ENCODE measurements at places on chromosomes 13 and 19. TPM values are rescaled to one million over a fixed set of nuclear protein-coding genes. Genes with fewer than 3 reads are reported as not detected.
A peak's percentile ranks its signal among the peaks of the same experiment; 100 is the strongest.

The CPAMD8 gene
- 0.13 TPM for total RNA-seq

The IL17D gene
- 0.56 TPM for total RNA-seq

The CLC gene
- 0.36 TPM for total RNA-seq

The LYPD5 gene
- total RNA-seq, result 1.5 TPM

The ERF gene
- 51.8 TPM for total RNA-seq

DNA sequence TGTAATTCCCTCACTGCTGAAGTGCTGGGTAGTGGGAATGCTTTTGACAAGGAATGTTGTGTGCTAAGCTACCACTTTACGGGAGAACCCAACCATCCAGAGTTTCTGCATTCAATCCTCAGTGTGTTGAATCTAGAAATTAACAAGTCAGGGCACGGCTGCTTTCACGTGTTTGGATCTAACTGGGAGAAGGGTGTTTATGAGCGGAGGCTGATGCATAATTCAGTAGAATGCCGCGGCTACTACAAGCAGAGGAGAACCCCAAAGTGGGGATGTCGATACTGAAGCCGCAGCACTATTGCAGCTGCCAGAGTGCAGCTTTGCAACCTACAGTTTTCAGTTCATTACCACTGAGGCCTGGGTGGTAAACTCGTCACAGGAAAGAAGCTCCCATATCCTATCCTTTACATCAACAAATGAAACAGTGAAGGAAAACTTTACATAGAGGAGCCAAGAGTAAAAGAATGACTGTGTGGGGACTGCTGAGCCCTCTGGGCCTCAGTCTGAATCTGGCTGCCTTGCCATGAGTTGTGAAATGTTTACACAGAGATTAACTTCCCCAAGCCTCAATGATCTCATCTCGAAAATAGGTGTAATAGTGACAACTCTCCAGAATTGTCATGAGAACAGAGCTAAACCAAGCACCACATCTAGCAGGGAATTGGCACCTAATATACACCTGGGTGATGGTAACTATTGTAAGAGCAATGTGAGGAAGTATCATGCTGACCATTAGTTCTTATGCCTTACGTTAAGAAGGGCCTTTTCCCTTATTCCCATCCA is 531.7 kb downstream of the MYO16 start:
- H3K36me3 ChIP-seq, result no peaks in the 10 kb centered on the region
- H3K4me1 ChIP-seq, result peaks cover 25% of the 10 kb centered on the region
- H3K27ac ChIP-seq, result no peak overlapping the region
- H3K4me3 ChIP-seq, result peak overlapping the region; percentile 3

DNA sequence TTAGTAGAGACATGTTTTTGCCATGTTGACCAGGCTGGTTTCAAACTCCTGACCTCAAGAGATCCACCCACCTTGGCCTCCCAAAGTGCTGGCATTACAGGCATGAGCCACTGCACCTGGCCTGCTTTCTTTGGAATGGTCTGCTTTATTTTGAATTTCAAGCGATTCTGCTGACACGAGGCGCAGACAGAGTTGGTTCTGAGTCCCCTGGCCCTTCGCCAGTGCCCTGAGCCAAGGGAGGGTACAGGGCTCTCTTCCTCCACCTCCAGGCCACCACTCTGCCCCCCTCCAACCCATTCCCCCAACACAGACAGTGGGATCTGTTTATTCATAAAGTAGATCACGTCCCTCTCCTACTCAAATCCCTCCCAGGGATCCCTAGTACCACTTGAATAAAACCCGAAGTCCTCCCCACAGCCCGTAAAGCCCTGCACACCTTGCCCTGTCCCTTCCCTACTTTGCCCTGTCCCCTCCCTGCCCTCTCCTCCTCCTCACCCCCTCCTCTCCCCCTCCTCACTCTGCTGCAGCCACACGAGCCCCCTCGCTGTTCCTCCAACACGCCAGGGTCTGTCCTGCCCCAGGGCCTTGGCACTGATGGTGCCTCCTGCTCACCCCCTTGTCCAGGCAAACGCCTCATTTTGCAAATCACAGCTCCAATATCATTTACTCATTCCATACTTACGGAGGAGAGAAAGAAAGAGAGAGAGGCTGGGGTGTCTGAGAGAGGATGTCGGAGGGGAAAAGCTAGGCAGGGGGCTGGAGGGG is 22.4 kb downstream of the ZNRF4 start:
- H3K4me1 ChIP-seq, result no peaks in the 10 kb centered on the region
- H3K27ac ChIP-seq, result no peak overlapping the region
- H3K36me3 ChIP-seq, result no peaks in the 10 kb centered on the region
- H3K27me3 ChIP-seq, result no peaks in the 10 kb centered on the region
- H3K4me3 ChIP-seq, result no peak overlapping the region
- DNase-seq, result no peak

DNA sequence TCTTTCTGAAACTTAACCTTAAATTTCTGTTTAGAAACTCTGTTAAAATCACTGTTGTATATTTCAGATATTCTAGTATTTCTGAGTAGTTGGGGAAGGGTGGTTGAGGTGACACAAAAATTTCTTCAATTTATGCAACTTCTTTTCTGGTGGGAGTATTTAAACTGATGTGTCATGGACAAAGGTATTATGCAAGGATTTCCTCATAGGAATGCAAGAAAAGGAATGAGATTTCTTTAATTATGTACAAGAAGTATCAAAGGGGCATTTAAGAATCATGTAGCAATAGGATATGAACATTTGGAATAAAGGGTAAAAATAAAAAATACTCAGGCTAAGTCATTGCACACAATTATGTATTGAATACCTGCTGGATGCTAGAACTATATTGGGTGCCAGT is 575.8 kb upstream of the KLF12 start:
- DNase-seq, result no peak
- H3K4me1 ChIP-seq, result no peaks in the 10 kb centered on the region
- H3K36me3 ChIP-seq, result no peaks in the 10 kb centered on the region
- no peak overlapping the region for H3K27ac ChIP-seq
- no peaks in the 10 kb centered on the region for H3K27me3 ChIP-seq
- H3K4me3 ChIP-seq, result no peak overlapping the region

- H3K27ac ChIP-seq, result no peak overlapping the region
- H3K4me1 ChIP-seq, result no peaks in the 10 kb centered on the region
- no peaks in the 10 kb centered on the region for H3K36me3 ChIP-seq
- no peak for DNase-seq
- H3K27me3 ChIP-seq, result no peaks in the 10 kb centered on the region
- no peak overlapping the region for H3K4me3 ChIP-seq
These were observed 14.2 kb upstream of the ZNF599 start for GRCh38 chr19:34787059-34787824.

- H3K27me3 ChIP-seq, result no peaks in the 10 kb centered on the region
- no peak overlapping the region for H3K4me3 ChIP-seq
- peak overlapping the region; percentile 68 for H3K27ac ChIP-seq
- peaks cover 62% of the 10 kb centered on the region for H3K4me1 ChIP-seq
- no peaks in the 10 kb centered on the region for H3K36me3 ChIP-seq
These were observed 83.9 kb downstream of the GNG7 start for GRCh38 chr19:2618611-2619010.

- no peaks in the 10 kb centered on the region for H3K27me3 ChIP-seq
- peaks cover 17% of the 10 kb centered on the region for H3K4me1 ChIP-seq
- DNase-seq, result no peak
- no peak overlapping the region for H3K27ac ChIP-seq
- H3K4me3 ChIP-seq, result no peak overlapping the region
- H3K36me3 ChIP-seq, result no peaks in the 10 kb centered on the region
These were observed 24.1 kb downstream of the RFX2 start for GRCh38 chr19:6086068-6086788.

DNA sequence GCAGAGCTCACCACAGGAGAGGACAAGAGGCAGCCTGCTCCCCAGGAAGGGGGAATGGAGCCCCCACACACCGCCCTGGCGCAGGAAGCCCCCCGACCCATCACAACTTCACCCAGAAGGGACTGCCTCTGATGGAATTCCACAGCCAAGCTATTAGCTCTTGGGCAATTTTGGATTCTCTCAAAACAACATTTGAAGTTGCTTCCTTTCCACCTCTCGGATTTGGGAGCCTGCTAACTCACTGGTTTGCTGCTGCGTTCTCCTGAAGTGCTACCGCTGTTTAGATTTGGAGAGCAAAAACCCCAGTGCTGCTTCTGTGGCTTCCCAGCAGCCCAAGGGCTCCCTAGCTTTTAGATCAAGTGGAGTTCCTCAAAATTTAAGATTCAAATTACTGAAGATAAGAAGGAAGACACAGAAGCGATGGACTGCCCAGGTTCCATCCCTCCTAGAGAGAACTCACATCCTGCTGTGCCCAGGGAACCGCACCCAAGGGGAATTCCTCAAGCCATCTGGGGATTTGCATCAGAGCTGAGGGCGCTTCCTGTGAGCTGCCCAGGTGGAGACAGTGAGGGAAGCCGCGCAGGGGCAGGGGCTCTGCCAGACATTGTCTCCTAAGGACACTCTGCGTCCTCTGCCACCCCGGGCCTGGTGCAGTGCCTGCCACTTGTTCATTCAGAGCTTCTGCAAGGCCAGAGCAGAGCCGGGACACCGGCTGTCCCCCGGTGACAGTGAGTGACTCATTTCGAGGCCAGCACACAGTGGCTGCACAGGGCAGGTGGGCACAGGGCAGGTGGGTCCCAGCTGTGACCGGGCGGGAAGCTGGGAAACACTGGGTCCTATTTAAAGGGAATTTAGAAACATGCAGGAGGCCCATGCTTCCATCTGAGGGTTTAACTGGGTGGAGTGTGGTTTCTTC is 45.5 kb downstream of the COL4A1 start:
- DNase-seq, result no peak
- no peak overlapping the region for H3K27ac ChIP-seq
- H3K4me3 ChIP-seq, result no peak overlapping the region
- no peaks in the 10 kb centered on the region for H3K36me3 ChIP-seq

DNA sequence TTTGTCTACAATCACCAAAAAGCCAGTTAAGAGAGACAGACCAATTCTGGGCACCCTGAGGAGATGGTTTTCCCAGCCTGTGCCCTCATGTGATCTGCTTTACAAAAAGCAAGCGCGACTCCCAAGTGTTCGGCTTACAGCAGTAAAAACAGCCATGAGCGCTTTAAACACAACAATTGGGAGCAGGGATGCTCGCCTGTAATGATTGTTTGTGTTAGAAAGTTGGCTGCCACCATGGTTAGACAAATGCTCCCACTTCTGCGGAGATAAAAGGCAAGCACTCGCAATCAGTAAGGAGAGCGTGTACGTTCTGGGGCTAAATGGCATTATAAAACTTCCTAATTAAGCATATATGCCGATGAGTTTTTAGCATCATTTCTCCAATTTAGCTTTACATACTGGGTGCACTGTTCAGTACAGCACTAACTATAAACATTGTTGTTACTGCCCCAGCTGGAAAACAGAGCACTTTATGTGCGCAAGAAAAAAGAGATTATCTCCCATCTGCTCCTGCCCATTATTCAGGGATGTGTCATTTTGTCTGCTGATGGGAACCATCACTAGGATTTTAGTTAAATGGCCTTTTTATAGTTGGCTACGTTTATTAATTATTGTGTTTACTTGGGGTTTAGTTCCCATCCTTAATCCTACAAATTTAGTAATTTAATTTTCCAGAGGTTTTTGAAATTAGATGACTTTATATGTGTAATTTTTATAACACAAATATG is 309.3 kb upstream of the MAB21L1 start:
- no peaks in the 10 kb centered on the region for H3K27me3 ChIP-seq
- H3K36me3 ChIP-seq, result no peaks in the 10 kb centered on the region
- H3K27ac ChIP-seq, result no peak overlapping the region
- no peaks in the 10 kb centered on the region for H3K4me1 ChIP-seq
- H3K4me3 ChIP-seq, result no peak overlapping the region

DNA sequence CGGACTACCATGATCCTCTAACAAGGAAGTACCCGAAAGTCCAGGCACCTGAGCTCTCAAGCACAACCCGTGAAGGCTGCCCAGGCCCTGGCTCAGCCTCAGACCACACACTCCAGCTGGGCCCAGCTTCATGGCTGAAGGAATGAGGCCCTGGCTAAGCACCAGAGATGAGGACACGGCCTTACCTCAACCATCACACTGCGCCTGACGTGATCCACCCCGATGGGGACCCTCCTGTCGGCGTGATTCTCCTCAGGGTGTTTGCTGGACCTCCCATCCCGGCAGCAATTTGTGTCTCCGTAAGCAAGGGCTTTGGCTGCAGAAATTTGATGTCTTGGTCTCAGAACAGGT is 56.5 kb downstream of the F2RL3 start:
- H3K27me3 ChIP-seq, result no peaks in the 10 kb centered on the region
- no peaks in the 10 kb centered on the region for H3K4me1 ChIP-seq
- H3K36me3 ChIP-seq, result no peaks in the 10 kb centered on the region
- no peak overlapping the region for H3K4me3 ChIP-seq
- no peak overlapping the region for H3K27ac ChIP-seq

DNA sequence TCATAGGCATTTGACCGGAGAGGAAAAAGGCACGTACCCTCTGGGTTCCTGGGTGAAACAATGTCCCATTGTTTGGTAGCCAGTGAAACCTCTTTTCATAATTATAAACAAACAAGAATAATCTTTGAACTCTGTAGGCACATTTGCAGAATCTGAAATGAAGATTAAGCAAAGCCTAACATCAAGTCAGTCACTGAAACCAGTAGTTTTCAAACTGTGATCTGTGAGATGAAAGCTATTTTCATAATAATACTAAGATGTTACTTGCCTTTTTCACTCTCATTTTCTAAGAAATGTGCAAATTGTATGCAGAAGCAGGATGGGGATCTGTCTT is 105.4 kb downstream of the WDFY2 start:
- no peaks in the 10 kb centered on the region for H3K27me3 ChIP-seq
- no peak for DNase-seq
- no peak overlapping the region for H3K4me3 ChIP-seq
- peak overlapping the region; percentile 56 for H3K27ac ChIP-seq

DNA sequence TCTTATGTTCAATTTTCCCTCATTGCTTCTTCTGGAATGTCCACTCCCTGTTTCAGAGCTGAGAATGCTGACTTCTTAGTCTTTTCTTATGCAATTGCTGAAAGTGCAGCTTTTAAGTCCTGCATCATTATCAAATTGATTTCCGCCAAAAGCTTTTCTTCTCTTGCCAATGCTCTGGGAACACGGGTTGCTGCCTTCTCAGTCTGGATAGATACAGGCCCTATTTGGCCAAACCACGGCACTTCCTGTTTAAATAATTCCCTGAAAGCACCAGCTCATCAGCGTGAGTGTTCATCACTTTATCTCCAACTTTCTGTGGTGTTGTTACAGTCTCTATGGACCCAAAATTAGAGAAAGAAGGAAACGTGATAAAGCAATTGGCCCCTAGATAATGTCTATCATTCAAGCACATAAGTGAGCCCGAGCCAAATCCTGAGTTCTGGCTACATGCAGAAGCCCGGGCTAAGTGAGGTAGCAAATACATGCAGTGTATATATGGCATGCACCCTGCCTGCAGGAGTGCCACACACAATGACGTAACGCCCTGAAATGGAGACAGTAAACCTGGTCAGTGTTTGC is 85.7 kb downstream of the CYSLTR2 start:
- DNase-seq, result no peak
- H3K4me3 ChIP-seq, result no peak overlapping the region
- H3K27me3 ChIP-seq, result no peaks in the 10 kb centered on the region
- no peak overlapping the region for H3K27ac ChIP-seq
- no peaks in the 10 kb centered on the region for H3K36me3 ChIP-seq

- H3K27me3 ChIP-seq, result no peaks in the 10 kb centered on the region
- no peaks in the 10 kb centered on the region for H3K4me1 ChIP-seq
- no peak overlapping the region for H3K4me3 ChIP-seq
- DNase-seq, result no peak
These were observed 6.4 kb downstream of the ERCC2 start for GRCh38 chr19:45363861-45364459.
